GM19239 (cell line): ENCODE measurements at places on chromosomes 2 and 18.

DNA sequence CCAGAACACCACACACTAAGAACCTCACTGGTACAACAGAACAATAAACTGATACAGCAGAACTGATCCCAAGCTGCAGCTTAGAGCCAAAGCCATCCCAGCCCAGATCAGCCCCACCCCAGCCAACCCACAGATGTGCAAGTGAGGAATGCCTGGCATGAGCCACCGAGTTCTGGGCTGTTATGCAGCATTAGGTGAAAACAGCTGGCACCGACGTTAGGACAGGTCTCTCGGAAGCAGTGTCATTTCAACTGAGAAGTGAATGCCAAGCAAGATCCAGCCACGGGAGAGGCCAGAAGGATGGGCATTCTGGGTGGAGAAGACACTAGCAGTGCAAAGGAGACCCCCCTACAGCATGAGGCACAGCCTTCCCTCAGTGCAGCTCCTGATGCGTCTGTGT, 38.9 kb downstream of the ADCY3 start:
- DNase-seq, result no peak

- no peak for DNase-seq
Observed at GRCh38 chr2:100800915-100801314, 19.0 kb upstream of the NPAS2 start.

DNA sequence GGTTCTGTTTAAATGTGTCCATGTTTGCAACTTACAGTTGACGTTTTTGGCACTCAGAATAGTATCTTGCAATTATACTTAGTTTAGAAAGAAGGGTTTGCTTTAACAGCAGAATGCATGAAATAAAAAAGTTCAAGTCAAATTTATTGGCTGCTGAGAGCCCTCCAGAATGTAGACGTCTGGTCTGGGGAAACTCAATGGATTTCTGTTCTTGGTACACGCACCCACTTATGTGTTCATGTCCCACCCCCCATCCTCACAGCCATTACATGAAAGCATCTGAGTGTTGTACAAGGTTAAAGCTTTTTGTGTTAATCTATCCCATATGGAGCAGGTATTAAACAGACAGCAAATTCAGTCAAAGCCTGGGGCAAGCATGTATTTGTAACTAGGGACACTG, 219.5 kb downstream of the SOX11 start:
- no peak for DNase-seq

DNA sequence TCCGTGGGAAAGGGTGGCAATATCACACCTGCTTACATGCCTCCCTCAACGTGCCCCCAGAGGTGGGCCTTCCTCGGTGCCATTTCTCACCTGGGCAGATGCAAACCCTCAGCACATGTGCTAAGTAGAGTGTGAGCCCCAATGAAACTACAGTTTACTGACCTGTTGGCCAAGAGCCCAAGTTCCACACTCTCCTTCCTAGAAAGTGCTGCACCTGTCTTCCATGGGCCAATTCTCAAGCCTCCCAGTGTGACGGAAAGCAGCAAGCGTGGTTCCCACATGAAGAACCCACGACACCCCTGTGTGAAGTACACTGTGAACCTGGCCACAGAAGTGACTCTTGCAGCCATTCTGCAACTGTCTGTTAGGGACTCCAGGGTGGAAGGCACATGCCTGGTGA, 73.7 kb downstream of the UXS1 start:
- no peak for DNase-seq

DNA sequence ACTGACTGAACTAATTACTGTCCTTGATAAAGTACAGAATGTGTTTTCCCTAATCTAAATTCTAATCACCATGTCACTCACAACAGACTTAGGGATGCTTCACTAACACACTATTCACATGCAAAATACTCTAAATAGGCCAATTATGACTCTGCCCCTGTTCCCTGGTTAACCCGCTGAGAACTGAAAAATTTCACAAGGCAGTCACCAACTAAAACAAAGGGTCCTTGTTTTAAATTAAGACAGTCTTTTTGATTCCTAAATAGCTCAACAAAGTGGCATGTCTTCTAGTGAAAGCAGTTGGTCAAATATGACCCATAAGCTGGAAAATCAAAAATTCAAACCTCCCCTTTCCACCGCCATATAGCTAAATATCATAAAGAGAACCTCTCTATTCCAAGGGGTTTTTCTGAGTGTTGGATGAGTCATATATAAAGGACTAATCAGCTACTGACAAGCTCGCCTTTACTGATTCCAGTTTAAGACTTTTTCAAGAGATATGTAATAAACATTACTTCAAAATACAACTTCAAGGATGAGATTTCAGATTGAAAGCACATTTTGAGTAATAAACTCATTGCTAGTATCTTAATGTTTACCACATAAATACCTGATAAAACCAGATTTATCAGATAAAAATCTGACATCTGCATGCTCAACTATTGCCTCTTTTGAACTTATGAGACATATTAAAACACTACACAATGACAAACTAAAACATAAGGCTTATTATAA, 235.8 kb downstream of the TCF4 start:
- no peak for DNase-seq
